NCI-H345 (cell line): ENCODE measurements at places on chromosomes 3 and 15.

- DNase-seq, result no peak
These were observed 2.4 kb downstream of the PML start for GRCh38 chr15:73996939-73997338.

DNA sequence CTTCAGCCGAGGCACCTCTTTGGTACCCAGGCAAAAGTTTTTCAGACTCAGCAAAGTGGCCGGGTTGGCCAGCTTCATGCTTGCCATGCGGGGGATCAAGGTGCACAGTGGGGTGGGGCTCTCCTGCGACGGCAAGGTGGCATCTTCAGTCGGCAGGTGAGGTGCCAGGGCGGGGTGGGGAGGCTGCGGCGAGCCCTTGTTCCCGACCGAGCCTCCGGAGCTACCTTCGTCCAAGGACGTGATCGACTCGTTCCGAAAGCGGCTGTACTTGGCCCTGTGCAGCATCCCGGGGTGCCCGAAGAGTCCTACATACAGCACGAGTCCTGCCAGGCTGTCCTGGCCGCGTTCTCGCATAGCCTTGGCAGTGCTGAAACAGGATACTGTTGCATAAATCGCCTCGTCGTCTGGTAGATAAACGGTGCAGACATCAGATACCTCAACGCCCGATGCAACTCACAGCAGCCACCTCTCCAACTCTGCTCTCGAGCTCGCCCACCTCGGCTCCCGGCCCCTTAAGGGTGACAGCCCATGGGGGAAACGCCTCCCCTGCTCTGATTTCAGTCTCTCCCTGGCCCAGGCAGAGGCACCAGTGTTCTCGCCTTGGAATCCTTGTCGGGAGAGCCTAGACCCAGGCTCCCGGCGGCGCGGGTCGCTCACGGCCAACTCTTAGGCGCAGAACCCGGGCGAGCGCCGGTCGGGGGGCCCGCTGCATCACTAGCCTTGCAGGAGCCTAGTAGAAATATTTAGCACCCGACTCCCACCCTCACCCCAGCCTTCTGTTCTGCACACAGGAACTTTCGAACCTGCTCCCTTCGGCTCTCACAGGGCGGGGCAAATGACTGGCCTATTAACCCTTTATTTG lies 826 bp downstream of the SHC4 start:
- no peak for DNase-seq

GRCh38 chr15:88284318-88284998 lies 27.9 kb upstream of the NTRK3 start:
- no peak for DNase-seq

GRCh38 chr15:88513195-88513594 lies 33.3 kb downstream of the DET1 start:
- DNase-seq, result no peak

- DNase-seq, result no peak
These were observed 22.7 kb downstream of the ST6GAL1 start for GRCh38 chr3:186953011-186953487.

DNA sequence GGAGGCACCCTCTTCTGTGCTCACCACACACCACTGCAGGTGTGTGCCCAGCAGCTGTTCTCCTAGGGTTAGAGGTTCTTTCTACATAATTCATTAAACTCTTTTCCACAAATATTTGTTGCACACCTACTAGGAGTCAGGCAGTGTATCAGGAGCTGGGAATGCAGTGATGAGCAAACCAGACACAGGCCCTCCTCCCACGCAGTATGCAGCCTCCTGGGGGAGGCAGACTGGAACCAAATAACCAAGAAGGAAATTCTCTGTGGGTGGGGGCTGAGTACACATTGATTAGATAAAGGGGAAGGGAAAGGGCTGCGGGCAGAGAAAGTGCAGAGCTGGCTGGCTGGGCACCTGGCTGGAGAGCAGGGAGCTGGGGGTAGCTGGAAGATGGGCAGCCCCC lies 18.5 kb upstream of the C3orf22 start:
- no peak for DNase-seq

- no peak for DNase-seq
These were observed 427.8 kb upstream of the MCTP2 start for GRCh38 chr15:93803421-93804152.

DNA sequence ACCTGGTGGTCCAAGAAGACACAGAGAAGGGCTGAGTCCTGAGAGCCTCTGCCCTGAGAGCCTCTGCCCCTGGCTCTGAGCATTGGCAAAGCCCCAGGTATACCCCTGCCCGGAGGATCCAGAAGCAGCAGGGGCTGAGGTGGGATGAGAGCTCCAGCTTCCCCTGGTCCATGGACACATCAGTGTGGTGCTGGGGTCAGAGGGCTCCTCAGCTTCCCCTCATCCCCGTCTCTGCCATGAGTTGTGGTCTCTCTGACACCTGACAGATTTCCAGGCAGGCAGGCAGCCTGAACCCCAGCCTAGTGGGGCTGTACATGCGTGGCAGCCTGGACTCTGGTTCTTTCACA lies 3.5 kb upstream of the KLF15 start:
- DNase-seq, result no peak
